ENCODE measurements at places on chromosomes 16 and 17.

GRCh38 chr17:33725675-33726271, 432.7 kb upstream of the ASIC2 start:
- no peak for DNase-seq

DNA sequence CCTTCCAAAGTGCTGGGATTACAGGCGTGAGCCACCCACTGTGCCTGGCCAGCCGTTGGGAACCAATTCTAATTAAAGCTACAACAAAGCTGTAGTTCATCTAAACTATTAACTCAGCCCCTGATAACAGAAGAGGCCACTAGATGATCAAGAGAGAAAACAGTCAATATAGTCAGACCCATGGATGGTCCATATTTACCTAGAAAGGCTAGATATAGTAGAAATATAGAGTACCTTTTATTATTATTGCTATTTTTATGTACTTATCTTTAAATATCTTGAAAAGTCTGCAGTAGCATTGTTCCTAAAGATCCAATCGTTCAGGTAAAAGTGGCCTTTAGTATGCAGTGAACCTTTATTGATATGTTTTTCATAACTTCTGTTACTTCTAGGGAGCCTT, 43.2 kb downstream of the RNF213 start:
- no peak for DNase-seq

DNA sequence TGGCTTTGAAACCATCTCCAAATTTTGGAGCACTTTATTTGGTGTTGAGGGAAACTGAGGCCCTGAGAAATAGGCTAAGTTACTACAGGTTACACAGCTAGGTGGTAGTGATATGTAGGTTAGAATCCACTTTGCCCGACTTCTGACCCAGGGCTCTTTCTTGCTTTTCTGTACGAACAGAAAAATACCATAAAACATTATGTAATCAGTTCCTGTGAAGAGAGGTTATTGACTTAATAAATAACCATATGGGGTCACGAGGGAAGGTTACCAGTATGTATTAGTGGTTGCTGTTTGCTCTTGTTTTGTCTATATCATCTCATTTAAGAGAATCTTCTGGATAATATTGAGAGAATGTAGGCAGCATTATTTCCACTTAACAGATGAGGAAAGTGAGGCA, 172.2 kb upstream of the MAF start:
- DNase-seq, result no peak

- no peak for DNase-seq
These were observed 19.8 kb downstream of the TAF1C start for GRCh38 chr16:84166796-84167695.

- DNase-seq, result no peak
These were observed 28.9 kb upstream of the FOXK2 start for GRCh38 chr17:82490512-82491195.

- no peak for DNase-seq
These were observed 37.6 kb downstream of the NOS2 start for GRCh38 chr17:27762527-27763305.

DNA sequence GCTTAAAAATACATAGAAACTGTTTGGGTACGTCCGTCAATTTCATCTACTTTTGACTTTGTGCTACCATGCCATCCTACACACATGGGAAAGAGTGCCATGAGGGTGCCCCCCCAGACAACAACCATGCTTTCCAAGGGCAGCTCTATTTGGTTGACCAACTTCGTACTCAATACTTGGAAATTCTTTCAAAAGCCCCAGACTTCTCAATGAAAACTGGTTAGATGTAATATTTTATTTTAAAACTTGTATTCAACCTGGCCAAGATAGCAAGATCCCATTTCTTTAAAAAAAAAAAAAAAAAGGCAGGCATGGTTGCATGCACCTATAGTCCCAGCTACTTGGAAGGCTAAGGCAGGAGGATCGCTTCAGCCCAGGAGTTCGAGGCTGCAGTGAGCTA, 98.4 kb downstream of the PARN start:
- DNase-seq, result no peak

GRCh38 chr17:78779850-78780249, 2.2 kb downstream of the CYTH1 start:
- no peak for DNase-seq

DNA sequence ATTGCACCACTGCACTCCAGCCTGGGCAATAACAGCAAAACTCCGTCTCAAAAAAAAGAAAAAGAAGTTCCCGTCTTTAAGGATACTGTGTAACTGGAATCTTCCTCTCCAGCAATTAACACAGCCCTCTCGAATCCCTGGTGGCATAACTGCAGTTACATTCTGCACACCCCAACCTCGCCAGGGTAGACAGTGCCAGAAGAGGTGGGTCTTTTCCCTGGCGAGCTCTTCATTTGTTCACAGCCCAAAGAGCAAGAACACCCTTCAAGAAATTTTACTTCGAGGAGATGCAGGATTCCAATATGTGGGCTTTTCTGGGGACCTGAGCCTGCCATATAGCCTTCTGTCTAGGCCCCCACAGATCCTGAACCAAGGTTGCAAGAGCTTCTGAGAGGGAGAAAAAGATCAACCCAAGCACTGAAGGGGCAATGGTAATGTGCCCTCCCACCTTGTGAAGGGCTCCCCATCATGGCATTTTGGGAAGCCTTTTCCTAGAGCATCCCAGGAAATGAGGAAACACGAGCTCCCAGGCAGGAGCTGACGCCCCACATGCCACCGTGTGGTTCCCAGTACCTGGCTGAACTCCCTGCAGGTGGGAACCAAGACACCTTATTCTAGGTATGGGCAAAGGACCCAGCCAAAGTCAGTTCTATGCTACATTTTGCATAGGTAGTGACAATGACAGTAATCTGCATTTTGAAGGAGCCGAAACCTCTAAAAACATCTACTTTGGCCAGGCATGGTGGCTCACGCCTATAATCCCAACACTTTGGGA, 26.9 kb downstream of the TK2 start:
- no peak for DNase-seq

DNA sequence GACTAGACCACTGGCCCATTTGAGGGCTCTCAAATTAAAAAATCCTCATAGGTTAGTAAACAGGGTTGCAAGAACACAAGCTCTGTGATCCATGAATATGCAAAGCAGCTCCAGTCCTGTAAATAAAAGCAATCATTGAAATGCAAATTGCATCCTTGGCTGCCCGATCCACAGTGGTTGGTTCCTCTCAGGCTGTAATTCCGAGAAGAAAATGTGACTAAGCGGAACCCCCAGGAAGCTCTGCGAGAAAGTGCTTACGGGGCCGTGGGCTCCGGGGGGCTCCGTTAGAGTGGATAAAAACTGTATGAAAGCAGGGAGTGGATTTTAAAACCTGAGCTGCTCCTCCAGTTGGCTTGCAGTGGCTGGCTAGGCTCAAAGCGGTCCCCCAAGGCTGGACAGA, 2.5 kb downstream of the GPRC5B start:
- DNase-seq, result no peak

- DNase-seq, result no peak
These were observed 35.7 kb downstream of the CACNA1H start for GRCh38 chr16:1188432-1189189.

GRCh38 chr16:86628614-86629013, 50.3 kb downstream of the FOXL1 start:
- DNase-seq, result no peak

DNA sequence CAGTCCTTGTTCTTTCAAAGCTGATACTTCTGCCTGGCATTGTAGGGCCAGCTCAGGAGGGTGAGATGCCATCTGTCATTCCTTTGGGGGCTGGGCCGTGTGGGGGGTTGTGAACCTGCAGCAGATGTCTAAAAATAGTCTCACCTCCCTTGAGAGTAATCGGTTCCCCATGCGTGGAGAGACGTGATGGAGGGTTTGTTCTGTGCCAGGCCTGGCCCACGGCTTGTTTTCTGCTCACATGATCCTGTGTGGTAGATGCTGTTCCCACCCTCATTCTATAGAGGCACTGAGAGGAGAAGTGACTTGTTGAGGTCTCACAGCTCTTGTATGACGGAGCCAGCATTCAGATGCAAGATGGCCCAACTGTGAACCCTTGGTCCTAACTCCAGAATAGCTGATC, 4.6 kb downstream of the IRF8 start:
- DNase-seq, result no peak

GRCh38 chr17:601926-602303, 112.7 kb downstream of the VPS53 start:
- DNase-seq, result no peak

- no peak for DNase-seq
These were observed 31.1 kb upstream of the SLC47A1 start for GRCh38 chr17:19502517-19502916.

GRCh38 chr16:72247821-72248253, 75.9 kb upstream of the PMFBP1 start:
- DNase-seq, result no peak

GRCh38 chr16:83995754-83996153, 27.7 kb downstream of the NECAB2 start:
- DNase-seq, result no peak

DNA sequence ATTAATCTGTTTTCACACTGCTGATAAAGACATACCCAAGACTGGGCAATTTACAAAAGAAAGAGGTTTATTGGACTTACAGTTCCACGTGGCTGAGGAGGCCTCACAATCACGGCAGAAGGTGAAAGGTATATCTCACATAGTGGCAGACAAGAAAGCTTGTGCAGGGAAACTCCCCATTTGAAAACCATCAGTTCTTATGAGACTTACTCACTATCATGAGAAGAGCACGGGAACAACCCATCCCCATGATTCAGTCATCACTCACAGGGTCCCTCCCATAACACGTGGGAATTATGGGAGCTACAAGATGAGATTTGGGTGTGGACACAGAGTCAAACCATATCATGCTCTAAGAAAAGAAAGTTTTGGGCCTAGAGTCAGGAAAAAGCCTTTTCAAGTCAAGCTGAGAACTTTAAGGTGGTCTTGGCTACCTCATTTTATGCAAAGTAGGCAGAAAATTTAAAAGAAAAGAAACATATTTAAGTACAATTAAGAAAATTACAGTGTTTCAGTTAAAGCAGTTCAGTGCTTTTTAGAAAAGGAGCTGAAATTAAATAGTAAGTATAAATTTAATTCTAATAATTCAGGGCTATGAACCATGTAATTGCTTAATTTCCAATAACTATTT, 24.9 kb upstream of the CRYM start:
- no peak for DNase-seq

- DNase-seq, result no peak
These were observed 4.6 kb upstream of the PYDC1 start for GRCh38 chr16:31221357-31222160.

- DNase-seq, result no peak
These were observed 18.8 kb downstream of the DOC2B start for GRCh38 chr17:162689-163088.

DNA sequence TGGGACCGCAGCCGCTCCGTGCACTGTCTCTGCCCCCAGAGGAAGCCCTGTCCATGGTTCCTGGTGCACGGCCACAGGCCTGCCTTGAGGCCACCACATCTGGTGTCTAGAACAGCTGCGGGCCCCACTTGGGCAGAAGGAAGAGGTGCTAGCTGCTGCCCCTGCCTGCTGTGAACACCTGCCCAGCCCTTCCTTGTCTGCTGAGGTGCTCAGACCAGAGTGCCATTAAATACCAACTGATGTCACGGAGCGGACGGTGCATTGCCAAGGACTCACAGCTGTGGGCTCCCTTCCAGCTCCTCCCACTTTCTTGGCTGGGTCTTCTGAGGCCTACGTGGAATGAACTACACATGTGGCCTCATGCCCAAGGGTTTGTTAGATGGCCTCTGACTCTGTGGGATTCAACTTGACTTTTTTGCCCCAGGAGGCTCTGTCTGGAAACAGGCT, 146.1 kb downstream of the RAB11FIP4 start:
- no peak for DNase-seq

GRCh38 chr16:50846511-50846910, 104.6 kb downstream of the CYLD start:
- no peak for DNase-seq

- no peak for DNase-seq
These were observed 6.3 kb upstream of the SECTM1 start for GRCh38 chr17:82339634-82340580.

DNA sequence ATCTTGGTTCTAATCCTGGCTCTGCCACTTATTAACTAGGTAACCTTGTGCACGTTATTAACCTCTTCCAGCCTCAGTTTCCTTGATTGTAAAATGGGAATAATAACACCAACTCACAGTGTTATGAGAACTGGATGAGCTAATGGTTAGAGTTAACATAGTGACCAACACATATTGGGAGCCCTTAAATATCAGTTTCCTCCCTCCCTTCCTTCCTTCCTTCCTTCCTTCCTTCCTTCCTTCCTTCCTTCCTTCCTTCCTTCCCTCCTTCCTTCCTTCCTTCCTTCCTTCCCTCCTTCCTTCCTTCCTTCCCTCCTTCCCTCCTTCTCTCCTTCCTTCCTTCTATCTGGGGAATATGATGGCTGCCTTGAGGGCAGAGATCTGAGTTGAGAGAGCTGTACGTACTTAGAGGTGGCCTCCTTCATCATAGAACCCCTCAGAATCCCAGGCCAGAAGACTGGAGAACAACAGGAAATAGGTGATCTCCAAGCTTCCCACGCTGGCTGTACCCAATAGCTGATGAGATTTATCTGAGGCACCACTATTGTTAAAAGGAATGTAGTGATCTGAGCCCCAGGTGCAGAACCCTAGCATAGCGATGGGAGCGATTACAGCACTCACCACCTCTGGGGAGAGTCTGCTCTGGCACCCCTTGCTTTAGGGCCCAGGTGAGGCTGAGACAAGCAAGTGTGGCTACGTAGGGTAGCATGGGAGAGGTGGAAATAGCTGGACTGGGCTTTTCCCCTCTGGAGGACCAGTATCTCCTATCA, 26.2 kb downstream of the CCR7 start:
- DNase-seq, result no peak

GRCh38 chr17:42317266-42317845, 29.1 kb downstream of the STAT5A start:
- no peak for DNase-seq

GRCh38 chr17:79870540-79870939, 31.3 kb upstream of the CBX4 start:
- no peak for DNase-seq

DNA sequence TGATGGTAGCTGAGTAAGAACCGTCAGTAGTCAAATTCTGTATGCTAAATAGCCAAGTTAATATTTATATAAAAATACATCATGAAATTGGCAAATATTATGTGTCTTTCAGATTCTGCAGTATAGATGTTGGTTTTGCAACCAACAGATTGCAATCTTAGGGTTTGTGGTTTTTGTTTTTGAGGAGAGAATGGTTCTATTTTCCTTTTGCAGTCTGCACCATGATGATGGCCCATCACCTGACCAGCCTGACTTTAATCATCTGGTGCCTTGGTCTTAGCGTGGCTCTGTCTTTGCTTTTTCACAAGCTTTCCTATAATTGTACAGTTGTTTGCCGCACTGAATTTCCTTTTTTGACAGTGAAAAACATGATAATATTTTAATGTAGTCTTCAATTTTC, 50.7 kb downstream of the NUP93 start:
- no peak for DNase-seq

GRCh38 chr16:51579652-51580360, 428.7 kb upstream of the SALL1 start:
- DNase-seq, result no peak

GRCh38 chr17:41775394-41776226, 10.9 kb downstream of the JUP start:
- DNase-seq, result no peak

- DNase-seq, result no peak
These were observed 64.9 kb downstream of the PLD6 start for GRCh38 chr17:17141279-17141678.
